NAMALWA (cell line): ENCODE measurements at places on chromosomes 11 and 22.

GRCh38 chr11:68153742-68154141 is 32.6 kb upstream of the CHKA start:
- DNase-seq = no peak

GRCh38 chr11:70915158-70915985 is 337.0 kb downstream of the SHANK2 start:
- no peak for DNase-seq

GRCh38 chr11:15971215-15971546 is 385.2 kb downstream of the SOX6 start:
- no peak for DNase-seq

DNA sequence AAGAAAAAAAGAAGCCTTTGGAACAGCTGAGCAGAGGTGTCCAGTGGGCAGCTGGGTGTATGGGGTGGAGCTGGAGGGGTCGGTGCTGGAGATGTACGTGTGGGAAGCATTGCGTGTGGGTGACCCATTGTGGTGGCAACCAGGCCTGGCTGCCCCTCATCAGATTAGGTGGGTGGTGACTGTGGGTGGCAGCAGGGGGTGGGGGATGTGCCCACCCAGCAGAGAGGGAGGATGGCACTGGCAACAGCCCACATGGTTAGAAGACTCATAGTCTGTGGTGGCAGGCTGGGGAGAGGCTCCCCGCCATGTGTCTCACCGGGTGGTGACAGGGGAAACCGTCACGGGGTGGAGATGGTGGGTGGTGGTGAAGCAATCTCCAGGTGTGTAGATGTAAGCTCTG is 27.6 kb downstream of the TP53I11 start:
- DNase-seq = no peak

DNA sequence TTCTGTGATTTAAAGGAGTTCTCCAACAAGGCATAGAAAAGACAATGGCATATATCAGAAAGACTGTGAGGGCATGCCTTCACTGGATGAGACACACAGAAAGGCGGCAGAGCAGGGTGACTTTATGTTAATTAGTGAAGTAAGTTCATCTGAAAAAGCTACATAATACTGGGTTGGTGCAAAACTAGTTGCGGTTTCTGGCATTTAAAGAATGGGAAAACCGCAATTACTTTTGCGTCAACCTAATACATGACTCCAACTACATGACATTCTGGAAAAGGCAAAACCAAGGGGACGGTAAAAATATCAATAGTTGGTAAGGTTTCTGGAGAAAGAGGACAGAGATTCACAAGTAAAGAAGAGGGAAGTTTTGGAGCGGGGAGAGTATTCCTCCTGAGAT is 5.1 kb downstream of the RFPL1 start:
- DNase-seq = no peak

DNA sequence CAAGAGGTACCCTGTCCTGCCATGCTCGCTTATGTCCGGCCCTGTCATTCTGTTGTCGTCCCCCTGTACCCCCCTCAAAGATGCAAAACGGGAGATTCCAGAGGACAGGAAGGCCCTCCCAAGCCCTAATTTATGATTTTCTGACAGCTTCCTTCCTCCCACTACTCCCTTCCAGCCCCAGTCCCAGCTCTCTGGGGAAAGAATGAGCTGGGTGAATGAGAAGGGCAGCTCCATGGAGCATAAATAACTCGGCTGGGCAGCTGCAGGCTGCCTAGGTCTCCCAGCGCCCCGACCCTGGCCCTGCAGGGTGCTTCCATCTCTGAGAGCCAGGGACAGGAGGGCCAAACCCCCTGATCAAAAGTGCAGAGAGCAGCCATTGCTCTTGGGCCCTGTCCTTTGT is 3.9 kb upstream of the EMID1 start:
- no peak for DNase-seq

DNA sequence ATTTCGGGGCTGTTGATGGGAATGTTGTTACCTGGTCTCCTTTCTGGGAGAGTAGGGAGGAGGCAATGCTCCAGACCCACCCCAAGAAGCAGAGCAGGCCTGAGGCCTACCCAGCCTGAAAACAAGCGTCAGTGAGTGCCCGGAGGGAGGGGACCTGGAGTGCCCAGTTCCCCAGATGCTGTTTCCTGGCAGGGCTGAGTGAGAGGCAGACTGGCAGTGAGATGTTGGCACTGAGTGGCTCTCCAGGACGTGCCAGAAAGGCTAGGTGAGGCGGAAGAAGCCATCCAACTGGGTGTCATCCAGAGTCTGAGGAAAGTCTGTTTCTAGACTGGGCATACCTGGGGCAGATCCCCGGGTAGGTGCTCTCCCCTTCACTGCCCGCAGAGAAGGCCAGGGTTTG is 1.3 kb downstream of the POU2F3 start:
- DNase-seq = no peak

DNA sequence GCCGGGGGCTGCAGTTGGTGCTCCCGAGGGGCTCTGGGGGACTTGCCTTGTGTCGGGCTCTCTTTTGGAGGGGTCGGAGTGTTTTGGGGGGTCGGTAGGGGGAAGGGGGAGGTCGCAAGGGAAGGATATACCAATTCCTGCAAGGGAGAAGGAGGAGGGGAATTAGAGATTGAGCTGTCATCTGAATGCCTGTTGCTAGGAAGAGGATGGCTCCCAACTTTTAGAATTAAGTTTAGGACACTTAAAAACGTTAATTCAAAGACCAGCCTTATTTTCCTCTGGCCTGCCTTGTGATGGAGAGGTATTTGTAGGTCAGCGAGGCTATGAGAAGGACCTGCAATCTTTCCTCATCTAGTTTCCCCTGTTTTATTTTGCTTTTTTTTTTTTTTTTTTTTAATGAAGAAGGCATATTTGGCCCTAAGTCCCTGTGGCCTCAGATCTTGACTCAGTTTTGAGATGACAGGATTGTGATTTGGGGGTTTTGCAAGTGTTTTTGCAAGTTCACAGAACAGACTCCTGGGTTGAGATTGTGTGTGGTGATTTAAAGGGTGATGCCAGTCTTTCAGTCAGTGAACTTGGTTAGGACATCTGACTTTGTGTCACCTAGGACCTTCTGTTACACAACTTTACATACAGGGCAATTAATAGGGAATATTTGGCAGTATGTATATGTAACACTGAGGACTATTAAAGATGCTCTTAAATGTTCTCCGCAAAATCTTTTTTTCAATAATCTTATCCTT is 672 bp downstream of the TMEM135 start:
- DNase-seq = peak; percentile 31

DNA sequence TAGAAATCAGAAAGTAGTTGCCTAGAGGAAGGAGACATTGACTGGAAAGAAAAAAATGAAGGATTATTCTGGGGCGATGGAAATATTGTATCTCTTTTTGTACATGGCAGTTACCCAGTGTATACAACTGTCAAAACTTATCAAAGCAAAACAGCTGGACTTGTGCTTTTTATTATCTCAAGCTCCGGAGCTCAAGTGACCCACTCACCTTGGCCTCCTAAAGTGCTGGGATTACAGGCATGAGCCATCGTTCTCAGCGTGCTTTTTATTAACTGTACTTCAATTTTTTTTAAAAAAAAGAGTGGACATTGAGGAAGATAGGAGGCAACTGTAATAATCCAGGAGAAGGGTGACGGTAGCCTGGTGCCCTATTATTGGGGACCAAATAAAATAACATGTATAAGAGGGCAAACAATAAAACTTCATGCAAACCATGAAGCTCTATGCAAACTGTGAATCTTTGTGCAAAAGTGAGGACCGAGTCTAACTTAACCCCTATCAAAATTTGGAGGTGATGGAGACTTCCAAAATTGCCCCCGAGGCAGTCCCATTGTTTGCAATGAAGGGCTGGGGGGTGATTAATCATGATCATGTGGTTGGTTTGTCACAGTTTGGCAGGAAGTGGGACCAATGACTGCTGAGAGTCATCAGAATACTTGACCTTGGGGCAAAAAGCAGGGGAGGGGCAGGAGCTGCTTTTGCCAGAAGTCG is 23.5 kb downstream of the FZD4 start:
- no peak for DNase-seq

- DNase-seq = no peak
These were observed 54.0 kb upstream of the GCAT start for GRCh38 chr22:37753746-37754145.

GRCh38 chr11:84829162-84829561 is 798.0 kb downstream of the DLG2 start:
- DNase-seq = no peak

GRCh38 chr11:41308286-41308685 is 151.2 kb downstream of the LRRC4C start:
- no peak for DNase-seq

DNA sequence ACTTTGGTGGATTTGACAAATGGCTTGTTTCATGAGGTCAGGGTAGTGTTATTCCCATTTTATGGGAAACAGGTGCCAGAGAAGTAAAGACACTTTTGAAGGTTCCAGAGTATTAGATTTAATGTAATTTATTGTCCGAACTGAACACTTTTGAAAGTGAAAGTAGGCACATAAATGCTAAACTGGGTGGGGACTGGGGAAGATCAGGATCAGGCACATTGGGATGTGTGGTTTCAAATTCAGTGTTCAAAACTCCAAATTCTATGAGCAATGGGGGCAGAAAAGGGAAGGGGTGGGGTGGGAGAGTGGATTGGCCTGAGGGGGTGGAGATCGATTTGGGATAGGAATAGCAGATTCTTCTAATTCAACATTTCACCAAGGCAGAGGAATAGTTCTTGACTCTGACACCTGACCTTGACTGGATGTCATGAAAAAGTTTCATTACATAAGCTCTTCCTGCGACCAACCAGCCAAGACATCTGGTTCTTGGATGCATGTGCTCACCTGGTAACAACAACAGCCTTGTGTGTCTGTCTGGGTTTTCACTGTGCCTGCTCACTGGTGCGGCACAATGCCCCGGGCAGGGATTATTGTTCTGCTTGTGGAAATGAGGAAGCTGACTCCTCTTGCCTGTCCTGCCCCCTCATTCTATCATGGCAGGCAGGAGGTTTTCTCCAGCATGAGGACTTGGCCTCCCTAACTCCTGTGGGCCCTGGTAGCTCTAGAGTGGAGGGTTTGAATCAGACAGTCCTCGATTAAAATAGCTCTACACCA is 10.8 kb downstream of the PPFIBP2 start:
- peak; percentile 38 for DNase-seq

GRCh38 chr22:28548406-28548805 is 131.2 kb downstream of the TTC28 start:
- no peak for DNase-seq
